ENCODE measurements at places on chromosomes 7 and 10.

GRCh38 chr7:134932707-134933370, 53.5 kb upstream of the AGBL3 start:
- DNase-seq = no peak

GRCh38 chr7:130831817-130832481, 97.9 kb upstream of the KLF14 start:
- DNase-seq = no peak

DNA sequence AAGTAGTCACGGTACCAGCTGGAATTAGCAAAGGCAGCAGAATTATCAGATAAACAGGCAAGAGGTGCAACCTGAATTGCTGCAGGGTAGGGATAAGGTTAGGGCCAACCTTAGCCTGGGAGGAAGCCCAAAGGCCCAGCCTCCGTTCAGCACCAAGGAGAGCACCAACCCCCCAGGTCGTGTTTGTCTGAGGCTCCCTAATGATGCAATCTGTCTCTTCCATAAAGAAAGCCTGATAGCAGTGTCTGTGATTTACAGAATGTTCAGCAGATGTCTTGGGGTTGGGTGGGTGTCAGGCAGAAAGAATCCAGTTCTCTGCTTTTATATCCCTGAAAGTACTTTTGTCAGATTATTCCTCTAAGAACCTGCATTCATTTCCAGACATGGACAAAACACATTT, 328.4 kb upstream of the AOAH start:
- DNase-seq = no peak

DNA sequence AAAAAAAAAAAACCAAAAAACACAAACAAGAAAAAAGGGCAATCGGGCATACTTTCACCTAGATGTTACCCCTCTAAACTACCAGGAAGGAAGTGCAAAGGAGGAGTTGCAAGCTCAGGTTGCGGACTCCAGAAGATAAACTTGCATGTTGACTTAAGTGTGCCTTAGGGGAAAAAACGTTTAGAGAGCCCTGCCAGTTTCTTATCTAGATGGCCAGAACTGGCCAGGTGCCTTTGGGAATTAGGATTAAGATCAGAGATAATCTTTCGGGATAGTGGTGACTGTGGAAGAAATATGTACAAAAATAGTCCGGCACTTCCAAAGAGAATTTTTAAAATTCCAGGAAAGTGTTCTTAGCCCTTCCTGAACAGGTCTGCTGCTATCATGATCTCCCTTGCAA, 17.6 kb downstream of the EVX1 start:
- DNase-seq = no peak

GRCh38 chr10:64518456-64518855, 997.3 kb downstream of the REEP3 start:
- DNase-seq = no peak

DNA sequence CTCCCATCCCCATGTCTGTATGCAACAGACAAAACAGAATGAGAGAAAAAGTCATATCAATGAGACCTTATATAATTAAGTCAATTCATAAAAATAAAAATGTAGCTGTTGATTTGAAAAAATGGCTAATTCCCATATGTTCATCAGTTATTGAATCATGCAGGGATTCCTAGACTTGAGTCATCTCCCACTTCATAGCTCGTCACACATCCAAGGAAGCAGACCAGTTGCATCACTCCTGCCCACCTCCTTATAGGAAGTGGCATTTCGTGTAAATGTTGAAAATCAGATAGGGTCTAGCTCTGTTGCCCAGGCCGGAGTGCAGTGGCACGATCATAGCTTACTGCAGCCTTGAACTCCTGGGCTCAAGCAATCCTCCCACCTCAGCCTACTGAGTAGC, 56.1 kb upstream of the SH2B2 start:
- DNase-seq = no peak

DNA sequence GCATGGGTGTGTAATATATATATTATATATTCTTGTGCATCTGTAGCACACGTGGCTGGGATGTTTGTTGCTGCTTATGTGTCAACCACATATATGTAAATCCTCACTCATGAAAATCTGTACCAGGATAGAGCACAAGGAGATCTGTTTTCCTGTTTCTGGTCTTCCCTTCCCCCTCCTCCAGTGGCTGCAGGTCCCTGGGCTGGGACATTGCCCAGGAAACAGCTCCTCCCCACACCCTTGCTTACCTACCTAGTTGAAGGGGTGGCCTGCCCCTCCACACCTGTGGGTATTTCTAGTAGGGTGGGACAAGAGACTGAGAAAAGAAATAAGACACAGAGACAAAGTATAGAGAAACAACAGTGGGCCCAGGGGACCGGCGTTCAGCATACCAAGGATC, 2.2 kb downstream of the SFXN3 start:
- DNase-seq = no peak

DNA sequence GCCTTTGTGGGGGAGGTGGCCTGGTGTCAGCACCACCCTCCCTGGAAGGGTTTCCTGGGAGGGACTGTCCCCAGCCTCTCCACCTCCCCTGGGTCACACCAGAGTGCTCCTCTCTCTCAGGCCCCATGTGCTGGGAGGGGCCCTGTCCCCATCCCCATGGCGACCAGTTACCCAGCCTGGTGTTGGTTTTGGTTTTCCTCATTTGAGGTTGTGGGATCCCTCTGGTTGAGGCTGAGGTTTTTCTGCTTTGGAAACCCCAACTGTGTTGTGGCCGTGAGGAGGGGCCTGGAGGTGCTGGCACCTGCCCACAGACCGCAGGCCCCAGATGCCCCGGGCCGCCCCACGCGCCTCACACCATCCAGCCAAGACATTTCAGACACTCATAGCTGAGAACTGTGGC, 106.3 kb downstream of the GRK5 start:
- peak; percentile 43 for DNase-seq

DNA sequence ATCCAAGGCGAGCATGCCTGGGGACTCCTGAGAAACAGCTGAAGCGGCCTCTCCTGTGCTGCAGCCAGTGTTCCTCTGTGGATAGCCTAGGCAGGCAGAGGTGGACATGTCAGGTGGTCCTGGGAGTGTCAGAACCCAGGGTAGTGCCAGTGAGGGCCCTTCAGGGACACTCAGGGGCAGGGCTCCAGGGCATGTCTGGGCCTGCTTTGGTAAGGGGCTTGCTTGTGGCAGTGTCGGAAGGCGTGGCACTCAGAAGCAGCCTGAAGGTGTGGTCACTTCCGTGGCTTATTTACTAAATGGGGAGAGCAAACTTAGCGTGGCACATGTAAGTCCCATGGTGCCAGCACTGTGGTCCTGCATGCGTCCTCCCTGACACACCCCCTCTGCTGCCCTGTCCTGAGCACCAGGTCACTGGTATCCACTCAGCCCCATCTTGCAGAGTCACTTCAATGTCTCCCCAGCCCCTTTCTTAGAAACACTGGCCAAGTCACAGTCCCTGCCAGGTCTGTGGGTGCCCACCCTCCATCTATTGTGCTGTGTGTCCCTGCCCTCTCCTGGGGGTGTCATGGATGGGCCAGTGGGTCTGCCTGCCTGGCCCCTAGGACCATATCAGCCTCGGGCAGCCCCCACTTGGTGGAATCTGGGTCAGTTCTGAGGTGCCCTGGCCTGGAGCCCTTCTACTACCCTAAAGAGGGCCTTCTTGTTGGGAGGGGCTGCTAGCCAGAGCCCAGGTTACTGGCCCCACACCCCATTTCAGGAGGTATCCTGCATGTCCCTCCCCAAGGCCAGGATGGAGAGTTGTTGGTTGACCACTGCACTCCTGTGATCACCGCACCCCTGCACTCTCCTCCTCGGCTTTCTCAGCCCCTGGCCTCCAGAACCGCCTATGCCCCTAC, 6.4 kb downstream of the ZMIZ2 start:
- no peak for DNase-seq

DNA sequence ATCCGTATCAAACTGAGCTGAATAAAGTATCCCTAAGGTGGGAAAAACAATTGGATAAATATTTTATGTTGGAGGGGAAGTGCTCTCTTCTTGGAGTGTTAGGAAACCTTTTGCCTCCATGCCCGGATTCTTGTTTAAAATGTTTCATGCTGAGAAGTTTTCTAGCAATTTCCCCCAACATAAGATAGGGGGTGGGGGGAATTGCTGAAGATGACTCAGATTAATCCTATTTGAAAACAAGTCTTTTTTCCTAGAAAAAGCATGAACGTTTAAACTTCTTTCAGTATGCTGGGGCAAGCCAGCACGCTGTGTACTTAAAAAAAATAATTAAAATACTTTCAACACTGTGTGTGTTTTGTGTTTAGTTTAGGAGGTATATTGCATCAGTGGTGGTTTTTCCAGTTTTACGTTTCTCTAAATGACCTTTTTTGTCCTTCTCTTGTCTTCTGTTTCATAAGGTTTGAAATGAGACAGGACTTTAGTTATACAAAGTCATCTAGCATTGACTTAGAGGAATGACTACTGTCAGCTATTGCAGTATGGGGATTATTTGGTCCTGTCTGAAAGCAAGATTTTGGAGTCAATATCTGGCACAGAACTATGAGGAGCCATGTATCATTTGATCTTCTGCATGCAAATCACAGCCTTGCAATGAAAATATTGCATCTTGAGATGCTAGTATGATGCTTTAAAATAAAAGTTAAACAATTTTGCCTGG, 295.9 kb downstream of the GATA3 start:
- no peak for DNase-seq

All from activated CD4-positive, alpha-beta T cell treated with anti-CD3 and anti-CD28 coated beads, Interleukin-2, amount 50 U/mL, for 24 hours (primary cell).